ENCODE measurements at places on chromosomes 12 and 14.
A peak's percentile ranks its signal among the peaks of the same experiment; 100 is the strongest.

DNA sequence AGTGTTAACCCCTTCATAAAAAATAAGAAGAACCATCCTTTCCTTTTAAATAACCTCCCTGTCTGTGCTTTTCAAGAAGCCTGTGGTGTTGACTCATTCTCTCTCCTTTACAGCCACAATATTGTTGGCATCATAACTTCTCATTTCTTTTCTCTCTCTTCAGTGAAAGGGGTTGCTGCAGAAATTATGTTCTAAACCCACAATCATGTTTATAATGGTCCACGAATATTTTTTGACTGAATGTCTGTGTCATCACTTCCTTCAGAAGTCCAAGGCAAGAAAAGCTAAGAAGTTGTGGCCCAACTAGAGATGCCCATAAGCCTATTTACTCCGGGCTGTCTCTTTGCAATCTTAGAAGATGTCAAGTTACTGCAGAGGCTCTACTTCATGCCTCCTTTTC lies 488.3 kb downstream of the APAF1 start:
- DNase-seq, result no peak

DNA sequence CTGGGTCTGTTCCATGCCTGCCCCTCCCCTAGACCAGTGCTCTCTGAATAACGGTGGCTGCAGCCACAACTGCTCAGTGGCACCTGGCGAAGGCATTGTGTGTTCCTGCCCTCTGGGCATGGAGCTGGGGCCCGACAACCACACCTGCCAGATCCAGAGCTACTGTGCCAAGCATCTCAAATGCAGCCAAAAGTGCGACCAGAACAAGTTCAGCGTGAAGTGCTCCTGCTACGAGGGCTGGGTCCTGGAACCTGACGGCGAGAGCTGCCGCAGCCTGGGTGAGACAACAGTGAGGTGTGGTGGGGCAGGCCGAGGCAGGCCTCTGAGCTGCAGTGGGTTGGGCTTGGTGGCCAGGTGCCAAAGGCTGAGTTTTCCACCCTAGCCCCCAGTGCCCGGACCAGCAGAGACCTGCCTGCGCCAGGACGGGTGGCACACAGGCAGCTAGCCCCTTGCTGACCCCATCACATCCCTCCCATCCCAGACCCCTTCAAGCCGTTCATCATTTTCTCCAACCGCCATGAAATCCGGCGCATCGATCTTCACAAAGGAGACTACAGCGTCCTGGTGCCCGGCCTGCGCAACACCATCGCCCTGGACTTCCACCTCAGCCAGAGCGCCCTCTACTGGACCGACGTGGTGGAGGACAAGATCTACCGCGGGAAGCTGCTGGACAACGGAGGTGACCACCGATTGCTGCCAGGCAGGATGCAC lies 28.2 kb upstream of the LRP1-AS start:
- DNase-seq, result peak; percentile 84

DNA sequence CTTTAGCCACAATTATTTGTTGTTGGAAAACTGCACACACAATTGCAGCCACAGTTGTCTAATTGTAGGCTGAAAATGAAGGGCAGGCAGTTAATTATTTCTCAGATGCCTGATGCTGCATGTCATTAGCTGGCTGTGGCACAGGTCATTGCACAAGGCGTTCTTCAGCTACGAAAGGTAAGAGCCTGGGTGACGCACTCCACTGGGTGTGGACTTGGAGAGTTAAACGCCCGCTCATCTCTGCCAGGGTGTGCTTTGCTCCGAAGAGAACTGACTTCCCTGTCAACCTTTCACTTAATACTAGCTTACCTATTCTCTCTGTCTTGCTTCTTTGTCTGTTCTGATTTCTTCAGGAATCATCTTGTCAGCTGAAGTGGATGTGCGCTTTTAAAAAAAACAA lies 91.4 kb upstream of the CPM start:
- DNase-seq, result no peak

DNA sequence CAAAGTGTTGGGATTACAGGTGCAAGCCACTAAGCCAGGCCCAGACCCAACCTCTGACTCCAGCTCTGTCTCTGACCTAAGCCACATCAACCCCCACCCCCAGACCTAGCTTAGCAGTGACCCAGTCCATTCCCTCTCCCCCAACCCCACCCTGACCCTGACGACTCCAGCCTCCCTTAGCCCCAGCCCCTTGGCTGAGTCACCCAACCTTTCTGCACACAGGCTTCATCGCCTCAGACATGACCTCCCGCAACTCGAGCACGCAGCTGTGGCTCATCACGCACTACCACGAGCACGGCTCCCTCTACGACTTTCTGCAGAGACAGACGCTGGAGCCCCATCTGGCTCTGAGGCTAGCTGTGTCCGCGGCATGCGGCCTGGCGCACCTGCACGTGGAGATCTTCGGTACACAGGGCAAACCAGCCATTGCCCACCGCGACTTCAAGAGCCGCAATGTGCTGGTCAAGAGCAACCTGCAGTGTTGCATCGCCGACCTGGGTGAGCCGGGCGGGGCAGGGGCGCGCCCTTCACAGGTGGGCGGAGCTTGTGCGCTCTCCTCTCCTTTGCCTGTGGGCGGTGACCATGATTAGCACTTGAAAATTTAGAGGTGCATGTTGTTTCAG lies 7.8 kb downstream of the ACVRL1 start:
- no peak for DNase-seq

GRCh38 chr14:41235466-41235865 lies 371.2 kb upstream of the LRFN5 start:
- no peak for DNase-seq

DNA sequence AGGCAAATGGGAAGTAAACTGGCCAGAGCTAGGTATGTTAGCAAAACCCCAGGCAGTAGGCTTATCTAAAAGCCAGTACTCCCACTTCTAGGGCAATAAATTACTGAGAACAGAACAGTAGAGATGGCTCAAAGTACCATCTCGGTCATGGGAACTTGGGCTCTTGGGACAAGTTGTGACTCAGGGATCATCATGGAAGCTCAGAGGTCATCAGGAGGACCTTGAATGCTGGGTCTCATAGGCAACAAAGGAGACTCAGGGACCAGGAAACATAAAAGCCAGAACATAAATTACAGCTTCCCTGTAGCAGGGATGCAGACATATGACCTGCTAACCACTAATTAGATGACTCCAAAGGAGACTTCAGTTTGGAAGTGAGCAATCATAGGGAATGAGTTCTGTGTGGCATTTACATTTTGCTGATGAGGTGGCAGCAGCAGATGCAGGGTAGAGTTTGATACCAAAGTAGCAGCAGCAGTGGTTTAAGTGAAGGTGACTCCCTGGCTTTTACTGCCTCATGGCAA lies 97.6 kb upstream of the SCAF11 start:
- DNase-seq, result no peak

- no peak for DNase-seq
Observed at GRCh38 chr12:127145929-127146789, 1120.8 kb upstream of the TMEM132C start.

- DNase-seq, result no peak
Observed at GRCh38 chr14:74667758-74668157, 45.1 kb downstream of the AREL1 start.

DNA sequence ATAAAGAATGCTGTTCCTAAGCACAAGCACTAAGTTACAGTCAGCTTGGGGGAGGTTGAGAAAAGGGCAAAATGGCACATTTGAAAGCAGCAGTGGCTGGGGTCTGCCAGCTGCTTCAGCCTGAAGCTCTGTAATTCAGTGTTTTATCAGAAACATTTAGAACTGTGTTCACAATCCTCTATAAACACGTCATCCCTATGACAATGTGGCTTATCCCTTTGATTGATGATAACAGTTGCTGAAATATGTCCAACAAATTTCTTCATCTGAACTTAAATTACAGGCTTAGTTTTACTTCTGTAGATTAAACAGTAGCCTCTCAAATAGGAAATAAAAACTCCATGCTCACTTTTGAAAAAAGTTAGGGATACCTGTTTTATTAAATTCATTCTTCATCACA lies 108.8 kb downstream of the VEZT start:
- no peak for DNase-seq

- DNase-seq, result no peak
Observed at GRCh38 chr12:67732857-67733256, 84.3 kb downstream of the DYRK2 start.

DNA sequence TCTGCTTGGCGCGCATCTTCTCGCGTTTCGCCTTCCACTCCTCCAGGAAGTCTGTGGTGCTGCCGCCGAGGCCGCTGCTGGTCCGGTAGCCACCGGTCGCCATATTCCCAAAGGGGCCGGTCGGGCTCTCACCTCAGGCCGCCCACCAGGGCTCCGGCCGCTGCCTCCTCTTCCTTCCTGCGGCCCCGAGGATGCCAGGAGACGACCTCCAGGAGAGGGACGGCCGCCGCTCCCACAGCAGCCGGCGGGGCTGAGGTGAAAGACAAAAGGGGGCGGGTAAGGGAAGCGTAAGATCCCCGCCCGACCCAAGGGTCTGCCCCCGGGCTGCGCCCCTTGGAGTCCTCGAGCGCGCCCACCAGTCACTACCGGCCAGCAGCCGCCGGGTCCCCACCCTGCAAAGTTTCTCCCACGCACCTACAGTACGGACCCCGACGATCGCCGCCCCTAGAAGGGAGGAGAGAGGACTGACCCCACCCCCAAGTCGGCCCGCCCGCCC lies 574 bp downstream of the PAWR start:
- DNase-seq, result peak; percentile 50

GRCh38 chr12:70094467-70094866 lies 148.8 kb upstream of the CNOT2 start:
- no peak for DNase-seq

GRCh38 chr12:100266585-100266834 lies 369 bp downstream of the DEPDC4 start:
- DNase-seq, result peak; percentile 85

- DNase-seq, result peak; percentile 52
Observed at GRCh38 chr12:11553871-11554533, 95.5 kb upstream of the ETV6 start.

GRCh38 chr14:44763356-44763755 lies 198.4 kb downstream of the KLHL28 start:
- DNase-seq, result no peak

GRCh38 chr14:93105362-93105761 lies 10.4 kb downstream of the ITPK1 start:
- no peak for DNase-seq

DNA sequence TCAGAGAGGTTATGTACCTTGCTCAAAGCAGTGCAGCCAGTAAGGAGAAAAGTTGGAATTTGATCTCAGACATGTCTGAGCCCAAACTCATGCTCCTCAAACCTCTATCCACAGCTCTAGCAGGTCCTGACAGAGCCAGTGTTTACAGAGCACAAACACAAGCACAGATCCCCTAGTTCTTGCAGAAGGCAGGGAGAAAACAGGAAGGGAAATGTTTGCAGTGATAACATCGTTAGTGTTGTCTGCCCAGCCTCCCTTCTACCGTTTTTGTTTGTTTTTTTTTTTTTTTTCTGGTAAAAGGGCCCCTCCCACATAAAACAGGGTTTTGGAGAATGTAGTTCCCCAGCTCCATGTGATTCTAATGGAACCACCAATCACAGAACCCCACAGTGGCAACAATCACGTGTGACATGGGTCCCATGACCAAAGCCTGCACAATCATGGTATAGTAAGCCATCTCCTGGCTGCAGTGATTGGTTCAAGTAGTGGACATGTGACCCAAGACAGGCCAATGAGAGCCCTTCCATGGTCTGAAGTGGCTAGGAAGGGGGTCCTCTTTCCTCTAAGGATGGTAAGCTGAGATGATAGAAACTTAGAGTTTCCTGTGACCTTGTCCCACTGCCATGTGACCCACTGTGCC lies 513.4 kb downstream of the MED13L start:
- no peak for DNase-seq

DNA sequence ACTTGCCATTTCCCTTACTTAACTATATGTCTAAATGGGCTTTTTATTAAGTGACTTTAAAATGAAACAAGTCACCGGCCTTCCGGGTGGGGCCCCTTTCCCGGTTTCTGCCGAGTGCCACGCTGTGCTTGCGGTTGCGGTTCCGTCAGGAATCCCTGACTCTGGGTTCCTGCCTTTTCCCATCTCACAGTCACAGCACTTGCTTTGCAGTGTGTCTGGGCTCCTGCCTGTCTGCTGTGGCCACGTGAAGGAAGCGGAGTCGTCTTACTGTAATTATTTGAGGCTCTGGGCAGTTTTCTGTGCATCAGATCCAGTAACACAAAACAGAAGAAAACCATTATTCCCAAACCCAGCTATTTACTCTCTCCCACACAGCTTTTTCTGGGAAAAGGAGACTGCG lies 44.0 kb upstream of the FRMD6 start:
- no peak for DNase-seq

- DNase-seq, result no peak
Observed at GRCh38 chr12:114938487-114939210, 254.7 kb upstream of the TBX3 start.

DNA sequence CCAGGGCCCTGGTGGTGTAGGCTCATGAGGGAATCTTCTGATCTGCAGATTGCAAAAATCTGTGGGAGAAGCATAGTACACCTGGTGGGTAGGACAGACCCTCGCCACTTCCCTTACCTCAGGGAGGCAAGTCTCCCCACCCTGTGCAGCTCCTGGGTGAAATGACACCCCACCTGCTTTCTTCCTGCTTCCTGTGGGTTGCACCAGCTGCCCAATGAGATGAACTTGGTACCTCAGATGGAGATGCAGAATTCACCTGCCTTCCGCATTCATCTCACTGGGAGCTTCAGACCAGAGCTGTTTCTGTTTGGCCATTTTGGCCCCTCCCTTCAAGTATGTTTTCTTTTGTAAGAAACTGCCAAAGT lies 4.7 kb downstream of the CLEC2D start:
- DNase-seq, result no peak

- no peak for DNase-seq
Observed at GRCh38 chr12:2957816-2958431, 1.3 kb upstream of the TEAD4 start.

DNA sequence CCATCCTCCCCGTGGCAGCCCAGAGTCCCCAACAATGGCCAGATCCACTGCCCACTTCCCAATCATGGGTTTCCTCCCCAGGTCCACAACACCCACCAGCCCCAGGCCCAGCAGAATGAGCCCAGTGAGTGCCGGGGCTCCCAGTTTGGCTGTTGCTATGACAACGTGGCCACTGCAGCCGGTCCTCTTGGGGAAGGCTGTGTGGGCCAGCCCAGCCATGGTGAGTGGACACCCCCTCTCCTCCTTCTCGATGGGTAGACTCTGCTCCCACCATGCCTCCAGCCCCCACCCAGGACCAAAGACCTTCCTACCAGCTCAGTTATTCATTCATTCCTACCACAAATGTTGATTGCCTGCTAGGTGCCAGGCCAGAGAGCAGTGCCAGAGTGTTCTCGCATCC lies 23.8 kb downstream of the PAPLN start:
- no peak for DNase-seq

GRCh38 chr14:61221906-61222305 lies 59.2 kb downstream of the TMEM30B start:
- no peak for DNase-seq
